ENCODE measurements at places on chromosomes 11 and 22.

GRCh38 chr22:21945453-21946261, 7.0 kb downstream of the PPM1F start:
- no peak for DNase-seq

DNA sequence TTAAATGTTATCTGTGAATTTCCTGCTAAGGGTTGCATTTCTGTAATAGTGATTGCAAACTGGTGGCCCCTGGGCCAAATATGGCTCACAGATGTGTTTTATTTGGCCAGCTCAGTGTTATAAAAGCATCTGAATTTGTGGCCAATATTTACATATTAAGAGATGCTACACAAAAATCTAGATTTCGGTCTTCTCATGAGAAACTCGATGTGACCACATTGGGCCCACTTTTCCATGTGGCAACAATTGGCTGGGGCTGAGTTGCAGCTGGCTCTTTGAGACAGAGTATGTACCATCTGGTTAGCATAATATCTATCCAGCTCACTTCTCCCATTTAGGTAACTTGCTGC, 244.5 kb upstream of the POU2AF2 start:
- DNase-seq: no peak

DNA sequence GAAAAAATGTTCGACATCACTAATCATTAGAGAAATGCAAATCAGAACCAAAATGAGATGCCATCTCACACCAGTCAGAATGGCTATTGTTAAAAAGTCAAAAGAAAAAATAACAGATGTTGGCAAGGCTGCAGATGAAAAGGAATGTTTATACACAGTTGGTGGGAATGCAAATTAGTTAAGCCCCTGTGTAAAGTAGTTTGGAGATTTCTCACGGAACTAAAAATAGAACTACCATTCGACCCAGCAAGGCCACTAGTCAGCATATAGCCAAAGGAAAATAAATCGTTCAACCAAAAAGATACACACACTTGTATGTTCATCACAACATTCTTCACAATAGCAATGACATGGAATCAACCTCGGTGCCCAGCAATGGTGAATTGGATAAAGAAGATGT, 503.2 kb downstream of the OPCML start:
- no peak for DNase-seq

DNA sequence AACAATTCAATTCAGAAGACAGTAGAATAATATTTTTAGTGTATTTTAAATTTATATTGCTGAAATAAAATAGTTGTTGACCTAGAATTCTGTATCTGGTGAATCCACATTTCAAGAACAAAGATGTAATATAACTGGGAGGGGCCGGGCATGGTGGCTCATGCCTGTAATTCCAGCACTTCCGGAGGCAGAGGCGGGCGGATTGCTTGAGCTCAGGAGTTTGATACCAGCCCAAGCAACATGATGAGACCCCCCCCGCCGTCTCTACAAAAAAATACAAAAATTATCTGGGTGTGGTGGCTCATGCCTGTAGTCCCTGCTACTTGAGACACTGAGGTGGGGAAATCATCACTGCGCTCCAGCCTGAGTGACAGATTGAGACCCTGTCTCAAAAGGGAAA, 72.6 kb downstream of the CD82 start:
- no peak for DNase-seq

GRCh38 chr11:131278472-131278871, 91.9 kb upstream of the NTM start:
- no peak for DNase-seq

DNA sequence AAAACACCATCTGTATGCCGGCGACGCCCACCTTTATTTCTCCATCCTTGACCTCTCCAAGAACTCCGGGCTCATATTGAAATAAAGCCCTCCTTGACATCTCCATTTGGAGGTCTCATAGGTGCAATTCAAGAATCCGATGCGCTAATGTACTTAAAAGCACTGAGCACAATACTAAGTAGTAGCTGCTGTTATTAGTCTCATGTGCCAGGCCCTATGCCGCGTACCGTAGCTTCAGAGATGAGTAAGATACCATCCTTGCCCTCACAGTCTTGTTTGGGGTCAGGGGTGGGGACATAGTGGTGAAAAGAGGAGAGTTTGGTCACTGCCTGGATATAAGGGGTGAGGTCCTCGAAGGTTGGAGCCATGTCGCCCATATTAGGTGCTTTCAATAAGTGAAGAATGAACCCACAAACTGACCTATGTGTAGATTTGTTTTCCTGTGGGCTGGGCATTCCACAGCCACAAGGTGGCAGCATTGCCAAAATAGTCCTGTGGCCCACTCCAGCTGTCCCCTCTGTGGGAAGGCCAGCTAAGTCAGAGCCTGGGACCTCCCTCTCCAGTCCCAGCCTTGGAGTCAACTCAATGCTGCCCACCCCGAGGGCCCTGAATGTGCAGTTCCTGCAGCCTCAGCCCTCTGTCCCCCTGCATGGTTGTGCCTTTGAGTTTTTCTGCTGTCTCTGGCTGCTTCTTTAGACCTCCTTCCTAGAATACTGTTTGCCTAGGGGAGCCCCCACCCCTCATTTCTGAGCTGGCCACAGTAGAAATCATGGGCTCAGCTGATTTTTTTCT, 6.5 kb downstream of the DCPS start:
- peak; percentile 87 for DNase-seq

DNA sequence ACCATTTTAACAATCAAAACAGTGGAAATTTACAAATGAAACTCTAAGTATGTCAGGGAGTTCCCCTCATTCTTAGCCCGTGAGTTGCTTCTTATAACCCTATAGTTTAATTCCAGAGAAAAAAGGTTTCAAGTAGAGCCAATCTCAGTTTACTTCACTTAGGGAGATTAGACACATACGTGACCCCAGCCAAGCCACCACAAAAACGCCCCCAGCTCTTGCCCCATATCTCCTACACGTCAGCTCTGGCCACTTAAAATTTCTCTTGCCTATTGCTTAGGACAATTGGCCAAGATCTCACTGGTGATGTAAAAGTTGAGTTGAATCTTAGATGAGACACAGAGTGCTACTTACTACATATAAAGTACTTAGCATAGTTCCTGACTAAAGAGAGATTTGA, 166.4 kb downstream of the ETS1 start:
- DNase-seq: no peak

DNA sequence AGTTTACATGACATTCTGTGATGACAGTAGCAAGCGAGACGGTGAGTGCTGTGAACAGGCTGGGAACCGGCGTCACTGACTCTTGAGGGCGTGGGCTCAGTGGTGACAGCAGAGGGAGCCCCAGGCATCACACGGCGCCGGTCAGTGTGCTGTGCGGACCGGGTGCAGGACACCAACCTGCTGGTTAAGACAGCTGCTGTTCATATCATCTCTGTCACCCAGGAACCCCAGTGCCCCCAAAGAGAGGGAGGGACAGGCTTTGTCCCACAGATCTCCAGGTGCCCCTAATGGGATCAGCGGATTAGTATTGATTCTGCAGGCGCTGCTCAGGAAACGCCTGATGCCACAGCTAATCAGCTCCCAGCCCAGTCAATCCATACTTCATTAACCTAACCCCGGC, 18.4 kb downstream of the B3GAT1 start:
- no peak for DNase-seq

- no peak for DNase-seq
These were observed 63.7 kb upstream of the HEPHL1 start for GRCh38 chr11:93957397-93957952.

DNA sequence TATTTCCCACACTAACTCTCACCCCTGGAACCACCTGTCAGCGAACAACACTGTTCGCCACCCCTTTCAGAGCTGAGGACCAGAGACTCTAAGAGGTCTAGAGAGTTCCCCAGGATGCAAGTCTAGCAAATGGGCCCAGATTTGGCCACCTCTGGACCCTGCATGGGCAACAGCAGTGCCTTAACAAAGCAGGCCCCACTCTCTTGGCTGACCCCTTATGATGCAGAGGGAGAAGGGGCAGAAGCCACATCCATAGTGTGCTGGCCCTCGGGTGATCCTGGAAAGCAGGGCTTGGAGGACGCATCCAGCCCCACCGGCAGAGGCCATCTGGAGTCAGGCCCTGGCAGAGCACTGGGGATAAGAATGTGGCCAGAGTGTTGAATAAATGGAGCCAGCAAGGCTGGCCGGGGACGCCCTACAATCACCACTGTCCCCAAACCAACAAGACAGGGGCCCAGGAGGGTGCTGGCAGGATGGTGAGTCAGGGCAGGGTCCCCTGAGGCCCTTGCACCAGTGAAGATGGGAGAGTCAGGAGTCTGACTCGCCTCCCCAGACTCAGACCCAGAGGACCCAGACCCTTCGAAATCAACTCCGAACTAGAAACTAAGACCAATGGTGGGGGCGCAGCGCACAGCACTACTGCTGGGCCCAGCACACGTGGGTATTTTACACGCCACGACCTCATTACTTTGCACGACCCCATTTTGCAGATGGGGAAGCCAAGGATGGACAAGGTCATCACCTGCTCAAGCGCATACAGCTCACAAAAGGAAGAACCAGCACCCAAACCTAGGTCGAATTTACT, 6.5 kb downstream of the CSNK1E start:
- DNase-seq: no peak

DNA sequence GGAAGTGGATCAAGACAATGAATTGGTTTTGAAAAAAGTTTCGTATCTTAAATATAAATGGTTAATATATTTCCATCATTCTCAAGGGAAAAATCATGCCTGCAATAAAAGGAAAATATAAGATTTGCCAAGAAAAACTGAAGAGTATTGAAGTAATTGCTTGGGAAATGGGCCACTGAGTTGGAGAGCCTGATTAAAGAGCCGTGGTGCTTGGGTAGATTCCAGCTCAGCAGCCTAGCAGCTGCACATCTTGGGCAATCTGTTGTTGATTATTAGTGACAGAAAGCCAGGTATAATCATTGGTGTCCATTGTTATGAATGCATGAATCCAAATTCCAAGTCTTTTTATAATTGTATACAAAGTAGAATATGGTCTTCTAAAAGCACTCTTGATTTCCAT, 800.9 kb upstream of the CHORDC1 start:
- no peak for DNase-seq

- no peak for DNase-seq
These were observed 19.1 kb upstream of the EHD1 start for GRCh38 chr11:64897381-64898075.

- DNase-seq: no peak
These were observed 815.9 kb downstream of the KCNA4 start for GRCh38 chr11:29200791-29201562.

GRCh38 chr22:45842291-45842991, 134.5 kb downstream of the WNT7B start:
- DNase-seq: no peak

- no peak for DNase-seq
These were observed 175.5 kb downstream of the ADAMTS15 start for GRCh38 chr11:130623670-130624668.

- DNase-seq: no peak
These were observed 23.6 kb downstream of the SREBF2 start for GRCh38 chr22:41856469-41856868.

DNA sequence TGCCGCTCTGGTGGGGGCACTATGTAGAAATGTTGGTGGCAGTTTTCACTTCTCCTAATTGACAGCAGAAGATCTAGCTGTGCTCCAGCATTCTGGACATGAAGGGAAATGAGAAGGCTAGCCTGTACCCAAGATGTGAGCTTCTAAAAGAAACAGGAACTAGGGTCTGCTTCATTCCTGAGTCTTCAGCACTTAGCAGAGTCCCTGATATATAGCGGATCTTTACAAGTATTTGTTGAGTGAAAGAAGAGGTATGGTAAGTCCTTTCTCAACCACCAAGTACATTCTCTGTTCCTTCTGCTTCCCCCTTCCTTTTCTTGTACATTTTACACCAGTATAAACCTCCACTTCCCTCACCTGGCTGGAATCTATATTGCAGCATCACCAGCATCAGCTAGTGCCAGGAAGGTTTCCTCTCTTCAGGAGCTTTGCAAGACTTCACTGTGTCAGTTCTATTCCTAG, 408.3 kb upstream of the CADM1 start:
- no peak for DNase-seq

DNA sequence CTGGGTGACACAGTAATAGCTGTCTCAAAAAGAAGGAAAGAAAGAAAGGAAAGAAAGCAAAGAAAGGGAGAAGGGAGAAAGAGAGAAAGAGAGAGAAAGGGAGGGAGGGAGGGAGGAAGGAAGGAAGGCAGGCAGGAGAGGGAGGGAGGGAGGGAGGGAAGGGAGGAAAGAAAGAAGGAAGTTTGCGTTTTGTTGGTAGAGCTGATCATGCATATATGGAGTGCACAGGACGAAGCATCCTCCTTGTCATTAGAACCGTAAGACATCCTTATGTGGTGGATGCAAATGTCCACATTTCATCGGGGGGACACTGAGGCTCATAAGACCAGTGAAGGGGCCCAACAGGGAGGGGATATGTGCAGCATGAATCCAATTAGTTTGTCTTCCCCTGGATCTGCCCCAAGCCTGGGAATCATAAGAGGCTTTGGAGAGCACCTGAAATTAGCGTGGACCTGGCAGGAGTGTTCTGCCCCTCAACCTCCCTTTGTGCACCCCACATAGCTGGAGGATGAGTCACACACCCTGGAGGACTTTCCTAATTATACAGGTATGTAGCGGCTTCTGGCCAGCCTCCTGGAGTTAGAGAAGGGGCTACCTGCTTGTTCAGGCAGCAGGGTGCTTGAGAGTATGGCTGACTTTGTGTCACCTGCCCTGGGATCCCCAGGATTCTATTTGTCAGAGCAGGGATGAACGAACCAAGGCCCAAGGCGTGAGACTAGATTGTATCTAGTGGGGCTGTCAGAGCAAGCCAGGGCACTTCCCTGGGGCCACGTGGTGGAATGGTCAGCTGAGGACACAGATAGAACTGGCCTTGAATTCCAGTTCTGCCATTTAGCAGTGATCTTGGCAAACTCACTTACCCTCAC, 119.7 kb upstream of the CD82 start:
- DNase-seq: no peak

DNA sequence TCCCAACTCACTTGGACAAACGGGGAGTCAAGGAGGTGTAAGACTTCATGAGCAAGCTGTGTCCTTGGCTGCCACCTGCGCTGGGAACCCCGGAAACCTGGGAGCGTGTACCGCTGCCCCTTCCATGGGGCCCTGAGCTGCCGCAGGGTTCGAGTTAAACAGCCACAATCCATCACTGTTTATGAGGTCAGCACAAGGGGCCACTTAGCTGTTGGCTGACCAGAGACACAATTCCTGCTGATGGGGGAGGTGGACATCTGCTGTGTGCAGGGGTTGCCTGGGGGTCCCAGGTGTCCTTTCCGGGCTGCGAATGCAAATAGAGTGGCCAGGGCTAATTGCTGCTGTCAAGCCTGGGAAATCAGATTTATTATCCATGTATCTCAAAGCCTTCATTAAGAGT, 549.3 kb downstream of the BRD1 start:
- no peak for DNase-seq

- DNase-seq: no peak
These were observed 129.1 kb downstream of the MPPED2 start for GRCh38 chr11:30457087-30457486.

- DNase-seq: no peak
These were observed 34.3 kb downstream of the GRIK4 start for GRCh38 chr11:120545813-120546212.

GRCh38 chr11:34441814-34442213, 3.1 kb downstream of the CAT start:
- peak; percentile 21 for DNase-seq

GRCh38 chr11:33325451-33325850, 68.3 kb downstream of the HIPK3 start:
- DNase-seq: no peak

- DNase-seq: no peak
These were observed 1433.8 kb downstream of the BRD1 start for GRCh38 chr22:48393885-48394284.

- DNase-seq: no peak
These were observed 12.4 kb downstream of the SMIM38 start for GRCh38 chr11:69167916-69168691.
